ENCODE measurements at places on chromosomes 2 and 18. TPM values are rescaled to one million over a fixed set of nuclear protein-coding genes. Genes with fewer than 3 reads are reported as not detected.

Gene PROKR1
- not detected for total RNA-seq

Gene UGT1A3
- not detected for total RNA-seq

- DNase-seq = no peak
- H3K27me3 ChIP-seq = no peaks in the 10 kb centered on the region
- no peak overlapping the region for H3K4me3 ChIP-seq
- peaks cover 18% of the 10 kb centered on the region for H3K4me1 ChIP-seq
- no peak overlapping the region for H3K27ac ChIP-seq
Measured at GRCh38 chr2:207505728-207506127, 24.0 kb upstream of the CREB1 start.

DNA sequence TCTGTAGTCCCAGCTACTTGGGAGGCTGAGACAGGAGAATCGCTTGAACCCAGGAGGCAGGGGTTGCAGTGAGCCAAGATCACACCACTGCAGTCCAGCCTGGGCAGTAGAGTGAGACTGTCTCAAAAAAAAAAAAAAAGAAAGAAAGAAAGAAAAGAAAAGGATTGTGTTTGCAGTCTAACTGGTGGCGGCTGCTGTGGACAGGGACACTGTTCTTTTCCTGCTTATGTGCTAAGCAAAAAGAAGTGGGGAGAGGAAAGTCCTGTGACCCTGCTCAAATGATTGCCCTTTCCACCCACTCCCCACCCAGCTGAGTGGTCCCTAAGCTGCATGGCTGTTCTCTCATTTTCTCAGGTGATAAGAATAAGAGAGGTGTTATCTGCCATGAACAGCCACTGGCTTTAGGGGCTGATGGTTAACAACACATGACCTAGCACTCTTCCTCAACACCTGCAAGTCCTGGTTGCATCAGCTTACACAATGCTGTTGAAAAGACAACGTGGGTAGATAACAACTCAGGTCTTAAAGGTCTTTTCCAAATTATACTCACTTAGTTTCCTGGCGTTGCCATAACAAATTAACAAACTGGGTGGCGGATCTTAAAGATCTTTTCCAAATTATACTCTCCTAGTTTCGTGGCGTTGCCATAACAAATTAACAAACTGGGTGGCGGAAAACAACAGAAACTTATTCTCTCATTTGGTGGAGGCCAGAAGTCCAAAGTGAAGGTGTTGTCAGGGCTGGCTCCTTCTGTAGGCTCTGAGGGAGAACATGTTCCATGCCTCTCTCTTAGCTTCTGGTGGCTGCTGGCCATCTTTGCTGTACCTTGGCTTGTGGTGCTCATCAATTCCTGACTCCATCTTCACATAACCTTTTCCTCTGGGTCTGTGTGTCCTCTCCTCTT, 90.3 kb upstream of the RTN4 start:
- H3K27ac ChIP-seq = no peak overlapping the region
- H3K27me3 ChIP-seq = no peaks in the 10 kb centered on the region
- DNase-seq = no peak
- H3K4me3 ChIP-seq = no peak overlapping the region

DNA sequence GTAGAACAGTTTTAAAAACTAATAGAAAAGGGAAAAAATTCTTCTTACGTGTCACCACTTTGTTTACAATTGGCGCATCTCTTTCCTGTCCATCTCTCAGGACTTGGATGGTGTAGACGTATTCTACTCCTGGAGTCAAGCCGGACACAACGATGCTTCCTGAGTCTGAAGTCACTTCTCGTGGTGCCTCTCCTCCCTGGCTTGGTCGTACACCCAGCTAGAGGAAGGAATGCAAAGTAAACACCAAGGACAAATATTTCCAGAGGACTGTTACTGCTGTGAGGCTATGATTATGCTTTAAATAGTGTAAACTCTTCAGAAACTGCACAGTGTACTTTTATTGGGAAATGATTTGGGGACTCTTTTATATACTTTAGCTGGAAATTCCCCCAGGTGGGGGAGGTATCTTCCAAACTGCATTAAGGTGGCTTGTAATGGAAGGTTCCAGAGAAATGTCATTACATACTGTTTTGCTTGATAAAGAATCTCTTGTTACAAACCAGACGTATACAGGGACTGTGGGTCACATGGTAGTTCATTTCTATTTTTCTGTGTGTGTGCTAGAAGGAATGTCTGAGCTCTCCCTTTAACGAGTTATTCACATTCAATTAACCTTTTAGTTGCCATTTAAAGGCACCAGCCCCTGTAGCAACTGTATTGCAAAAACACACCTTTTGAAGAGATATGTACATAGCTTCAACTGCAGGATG, 38.1 kb downstream of the FN1 start:
- H3K4me3 ChIP-seq = no peak overlapping the region
- no peak overlapping the region for H3K27ac ChIP-seq
- H3K27me3 ChIP-seq = no peaks in the 10 kb centered on the region
- H3K36me3 ChIP-seq = no peaks in the 10 kb centered on the region

- H3K27me3 ChIP-seq = no peaks in the 10 kb centered on the region
- H3K27ac ChIP-seq = no peak overlapping the region
- no peaks in the 10 kb centered on the region for H3K4me1 ChIP-seq
- no peak for DNase-seq
Measured at GRCh38 chr2:126275098-126275497, 380.9 kb upstream of the GYPC start.
